ENCODE measurements at places on chromosomes 16 and 17. TPM values are rescaled to one million over a fixed set of nuclear protein-coding genes. Genes with fewer than 3 reads are reported as not detected.

- H3K36me3 ChIP-seq: no peaks in the 10 kb centered on the region
- peaks cover 4% of the 10 kb centered on the region for H3K27me3 ChIP-seq
- no peak overlapping the region for H3K4me3 ChIP-seq
These were observed 118.4 kb downstream of the COPRS start for GRCh38 chr17:31740611-31741082.

DNA sequence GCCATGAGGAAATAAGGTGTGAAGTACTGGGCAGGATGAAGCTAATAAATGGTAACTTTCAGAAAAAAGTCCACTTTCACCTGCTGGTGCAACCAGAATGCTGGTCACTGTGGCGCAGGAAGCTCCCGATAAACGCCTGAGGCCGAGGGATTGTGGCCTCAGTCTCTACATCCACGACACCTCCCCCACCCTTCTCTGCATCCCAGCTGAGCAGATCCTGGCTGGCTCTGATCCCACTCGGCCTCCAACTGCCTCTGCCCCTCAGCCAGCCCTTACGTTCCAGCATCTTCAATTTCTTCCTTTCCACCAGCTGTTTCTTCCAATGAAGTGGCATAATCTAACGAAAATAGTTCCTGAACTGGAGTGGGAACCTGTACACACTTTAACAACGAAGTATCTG, 49.5 kb downstream of the COX4I1 start:
- no peak overlapping the region for H3K27ac ChIP-seq
- no peak overlapping the region for H3K4me3 ChIP-seq
- H3K27me3 ChIP-seq: peaks cover 10% of the 10 kb centered on the region
- no peaks in the 10 kb centered on the region for H3K36me3 ChIP-seq
- DNase-seq: no peak

TBC1D16 gene
- 12.0 TPM for total RNA-seq

DNA sequence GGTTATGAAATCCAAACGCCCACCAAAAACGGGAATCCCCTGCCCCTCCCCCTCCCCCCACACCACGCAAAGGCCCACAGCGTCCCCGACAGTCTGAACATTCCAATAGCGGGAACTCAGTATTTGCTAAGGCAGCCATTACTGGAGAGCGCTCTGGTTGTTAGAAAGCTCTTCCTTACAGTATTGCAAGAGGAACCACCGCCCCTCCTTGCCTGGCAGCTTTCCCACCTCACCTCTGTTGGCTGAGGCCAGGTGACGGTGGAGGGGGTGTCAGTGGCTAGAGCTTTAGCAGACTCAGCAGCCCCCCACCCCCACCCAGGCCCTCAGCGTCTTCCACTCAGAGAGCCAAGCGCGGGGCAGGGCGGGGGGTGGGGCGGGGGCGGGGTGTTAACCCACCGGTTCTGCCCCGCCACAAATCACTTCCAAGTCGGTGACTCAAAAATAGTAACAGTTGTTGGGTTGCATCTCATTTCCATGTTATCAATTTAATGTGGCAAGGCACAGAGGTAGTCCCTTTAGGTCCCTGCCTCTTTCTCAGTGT, 2.2 kb upstream of the PLEKHH3 start:
- peak overlapping the region; percentile 85 for H3K27ac ChIP-seq
- H3K4me3 ChIP-seq: peak overlapping the region; percentile 71
- peaks cover 55% of the 10 kb centered on the region for H3K4me1 ChIP-seq
- peaks cover 51% of the 10 kb centered on the region for H3K27me3 ChIP-seq

GRCh38 chr16:424033-424622, 1.3 kb upstream of the RAB11FIP3 start:
- H3K4me3 ChIP-seq: peak overlapping the region; percentile 79
- H3K27me3 ChIP-seq: no peaks in the 10 kb centered on the region
- peaks cover 27% of the 10 kb centered on the region for H3K4me1 ChIP-seq
- DNase-seq: no peak
- peaks cover 6% of the 10 kb centered on the region for H3K36me3 ChIP-seq
- no peak overlapping the region for H3K27ac ChIP-seq

MYLK3 gene
- not detected for total RNA-seq

ZNF232 gene
- total RNA-seq: 16.5 TPM

- no peak overlapping the region for H3K4me3 ChIP-seq
- H3K4me1 ChIP-seq: no peaks in the 10 kb centered on the region
- peaks cover 2% of the 10 kb centered on the region for H3K27me3 ChIP-seq
- no peaks in the 10 kb centered on the region for H3K36me3 ChIP-seq
These were observed 36.9 kb downstream of the MMD start for GRCh38 chr17:55384643-55385232.

TEX19 gene
- total RNA-seq: not detected

DNA sequence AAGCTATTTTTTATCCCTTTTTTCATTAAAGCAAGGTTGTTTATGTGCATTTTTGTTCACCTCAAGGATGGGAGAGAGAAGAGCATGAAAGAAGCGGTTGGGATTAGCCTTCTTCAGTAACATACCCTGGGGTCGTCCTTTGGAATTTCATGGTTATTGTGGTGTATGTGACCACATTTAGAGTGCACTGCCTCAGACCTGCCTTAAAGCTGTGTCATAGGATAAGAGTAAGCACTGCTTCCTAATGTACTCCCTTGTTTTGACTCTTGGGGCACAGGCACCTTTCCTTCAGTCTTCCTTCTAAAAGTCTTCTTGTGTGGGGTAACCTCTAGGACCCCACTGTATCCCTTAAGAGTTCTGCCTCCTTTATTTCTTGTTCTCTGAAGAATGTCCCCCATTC, 28.9 kb downstream of the TNRC6A start:
- H3K4me3 ChIP-seq: no peak overlapping the region
- no peak for DNase-seq
- H3K36me3 ChIP-seq: peaks cover 16% of the 10 kb centered on the region
- H3K4me1 ChIP-seq: peaks cover 34% of the 10 kb centered on the region
- H3K27ac ChIP-seq: no peak overlapping the region

DNA sequence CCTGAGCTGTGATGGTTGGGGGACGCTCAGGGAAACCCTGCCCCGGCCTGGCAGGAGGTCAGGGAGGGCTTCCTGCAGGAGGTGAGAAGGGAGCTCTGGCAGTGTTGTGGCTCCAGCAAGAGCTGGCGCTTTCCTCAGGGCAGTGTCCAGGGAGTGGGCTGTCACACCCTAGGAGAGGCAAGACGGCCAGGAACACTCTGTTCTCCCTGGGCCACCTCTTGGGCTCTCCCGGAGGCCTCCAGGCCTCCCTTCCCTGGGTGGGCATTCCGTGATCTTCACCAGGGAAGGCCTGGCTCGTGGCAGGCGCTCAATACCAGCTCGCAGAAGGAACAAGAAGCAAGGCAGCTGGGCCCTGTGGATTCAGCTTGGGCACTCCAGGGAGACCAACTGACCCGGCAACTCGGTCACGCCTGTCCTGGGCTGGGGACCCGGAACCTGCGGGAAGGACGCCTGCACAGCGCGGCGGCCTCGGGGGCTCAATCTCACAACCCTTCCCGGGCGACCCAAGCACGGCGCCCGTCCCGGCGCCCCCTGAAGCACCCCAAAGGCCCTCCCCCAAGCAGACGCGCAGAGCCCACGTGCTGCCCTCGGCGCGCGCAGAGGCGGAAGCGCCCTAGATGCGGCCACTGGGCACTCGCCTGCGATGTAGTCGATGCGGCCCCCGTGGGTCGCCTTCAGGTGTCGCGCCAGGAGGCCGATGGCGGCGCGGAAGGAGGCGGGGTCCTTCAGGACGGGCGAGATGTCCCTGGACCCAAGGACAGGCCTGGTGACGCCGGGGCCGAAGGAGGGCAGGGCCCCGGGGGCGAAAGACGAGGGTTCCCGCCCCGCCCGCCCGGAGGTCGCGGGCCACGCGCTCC, 588 bp downstream of the APRT start:
- peak overlapping the region; percentile 91 for H3K4me3 ChIP-seq
- H3K27ac ChIP-seq: peak overlapping the region; percentile 95
- DNase-seq: peak; percentile 77
- H3K36me3 ChIP-seq: peaks cover 43% of the 10 kb centered on the region
- H3K4me1 ChIP-seq: peaks cover 14% of the 10 kb centered on the region

GRCh38 chr16:86384980-86385379, 125.3 kb upstream of the FOXF1 start:
- peaks cover 10% of the 10 kb centered on the region for H3K27me3 ChIP-seq
- H3K36me3 ChIP-seq: no peaks in the 10 kb centered on the region
- H3K27ac ChIP-seq: no peak overlapping the region
- no peak overlapping the region for H3K4me3 ChIP-seq

GRCh38 chr17:39653662-39654331, 11.4 kb upstream of the TCAP start:
- H3K27ac ChIP-seq: no peak overlapping the region
- H3K4me3 ChIP-seq: no peak overlapping the region
- H3K4me1 ChIP-seq: peaks cover 48% of the 10 kb centered on the region
- no peaks in the 10 kb centered on the region for H3K27me3 ChIP-seq
- peaks cover 7% of the 10 kb centered on the region for H3K36me3 ChIP-seq

- H3K4me3 ChIP-seq: no peak overlapping the region
- no peaks in the 10 kb centered on the region for H3K27me3 ChIP-seq
- no peaks in the 10 kb centered on the region for H3K36me3 ChIP-seq
- H3K4me1 ChIP-seq: no peaks in the 10 kb centered on the region
These were observed 464.7 kb upstream of the TOM1L1 start for GRCh38 chr17:54435966-54436365.

- no peak overlapping the region for H3K4me3 ChIP-seq
- no peaks in the 10 kb centered on the region for H3K36me3 ChIP-seq
- DNase-seq: no peak
- peaks cover 6% of the 10 kb centered on the region for H3K27me3 ChIP-seq
- no peaks in the 10 kb centered on the region for H3K4me1 ChIP-seq
These were observed 59.4 kb downstream of the TBX4 start for GRCh38 chr17:61511480-61512182.

KCNJ16 gene
- total RNA-seq: not detected

SEZ6 gene
- not detected for total RNA-seq

- no peak for DNase-seq
- peaks cover 13% of the 10 kb centered on the region for H3K36me3 ChIP-seq
- no peaks in the 10 kb centered on the region for H3K27me3 ChIP-seq
These were observed 89.3 kb upstream of the PLEKHM1 start for GRCh38 chr17:45579529-45580495.

TBC1D26 gene
- 0.68 TPM for total RNA-seq

HIC1 gene
- total RNA-seq: 35.1 TPM

SCNN1G gene
- total RNA-seq: not detected

ARL4D gene
- total RNA-seq: 3.4 TPM

DNA sequence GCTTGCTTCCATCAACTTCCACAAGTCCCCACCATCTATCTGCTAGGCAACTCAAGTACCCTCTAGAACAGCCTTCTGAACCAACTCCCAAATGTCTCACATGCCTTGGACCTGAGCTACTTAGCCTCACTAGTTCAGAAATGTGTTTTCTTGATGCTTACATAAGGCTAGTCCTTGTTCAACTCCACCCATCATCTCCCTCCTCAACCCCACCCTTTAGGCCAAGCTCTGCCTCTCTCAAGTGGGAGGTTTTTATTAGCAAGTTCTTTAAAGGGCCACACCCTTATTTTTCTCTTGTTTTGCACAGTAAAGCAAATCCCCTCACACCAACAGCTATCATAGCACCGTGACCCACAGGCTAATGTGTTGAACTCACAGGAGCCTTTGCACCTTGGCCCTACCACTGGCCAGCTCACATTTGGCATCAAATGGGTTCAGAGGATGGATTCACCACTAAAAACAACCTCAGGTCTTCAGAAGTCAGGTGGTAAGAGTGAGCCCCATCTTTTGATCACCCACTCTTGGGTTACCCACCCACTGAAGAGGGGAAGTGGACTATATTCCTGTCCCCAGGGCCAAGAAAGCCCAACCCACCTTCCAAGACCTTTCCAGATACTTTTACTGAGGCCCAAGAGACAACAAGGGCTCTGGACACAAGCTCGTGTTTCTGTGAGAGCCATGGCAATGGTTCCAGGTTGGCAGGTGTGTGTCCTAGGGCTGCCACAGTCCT, 12.2 kb downstream of the PIK3R5 start:
- DNase-seq: no peak
- no peak overlapping the region for H3K4me3 ChIP-seq
- H3K4me1 ChIP-seq: peaks cover 95% of the 10 kb centered on the region
- H3K27ac ChIP-seq: peak overlapping the region; percentile 62

MYH1 gene
- not detected for total RNA-seq

PLA2G10 gene
- not detected for total RNA-seq

MGRN1 gene
- 67.6 TPM for total RNA-seq

KRT13 gene
- not detected for total RNA-seq

DNA sequence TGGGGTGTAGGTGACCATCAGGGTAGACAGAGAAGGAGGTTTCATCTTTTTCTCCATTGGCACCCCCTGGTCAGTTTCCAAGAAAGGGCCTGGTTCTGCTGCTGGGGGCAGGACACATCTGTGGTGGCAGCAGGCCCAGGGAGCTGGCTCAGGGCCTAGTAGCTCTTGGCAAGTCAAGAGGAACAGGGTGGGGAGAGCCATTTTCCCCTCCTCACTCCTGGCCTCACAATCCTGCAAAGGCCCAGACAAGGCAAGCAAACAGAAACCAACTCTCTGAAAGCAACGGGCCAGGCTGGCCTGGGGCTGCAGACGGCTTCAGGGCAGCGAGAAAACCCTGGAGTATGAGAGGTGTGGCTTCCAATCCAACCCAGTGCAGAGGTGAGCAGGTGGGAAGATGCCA, 192.9 kb upstream of the DYNLRB2 start:
- no peak overlapping the region for H3K27ac ChIP-seq
- H3K4me3 ChIP-seq: no peak overlapping the region
- peaks cover 4% of the 10 kb centered on the region for H3K27me3 ChIP-seq
- no peak for DNase-seq
- no peaks in the 10 kb centered on the region for H3K36me3 ChIP-seq

GRCh38 chr16:56211435-56211981, 20.2 kb downstream of the GNAO1 start:
- no peaks in the 10 kb centered on the region for H3K4me1 ChIP-seq
- H3K4me3 ChIP-seq: no peak overlapping the region
- peaks cover 14% of the 10 kb centered on the region for H3K27me3 ChIP-seq
- DNase-seq: no peak

SPATA2L gene
- total RNA-seq: 2.6 TPM

- H3K36me3 ChIP-seq: no peaks in the 10 kb centered on the region
- DNase-seq: no peak
- no peaks in the 10 kb centered on the region for H3K4me1 ChIP-seq
- peaks cover 5% of the 10 kb centered on the region for H3K27me3 ChIP-seq
- H3K27ac ChIP-seq: no peak overlapping the region
These were observed 66.2 kb upstream of the CREBBP start for GRCh38 chr16:3946604-3947180.

- H3K4me1 ChIP-seq: no peaks in the 10 kb centered on the region
- no peak overlapping the region for H3K27ac ChIP-seq
- peaks cover 9% of the 10 kb centered on the region for H3K27me3 ChIP-seq
- no peak for DNase-seq
These were observed 265.2 kb downstream of the CBLN1 start for GRCh38 chr16:49016461-49016860.

DNA sequence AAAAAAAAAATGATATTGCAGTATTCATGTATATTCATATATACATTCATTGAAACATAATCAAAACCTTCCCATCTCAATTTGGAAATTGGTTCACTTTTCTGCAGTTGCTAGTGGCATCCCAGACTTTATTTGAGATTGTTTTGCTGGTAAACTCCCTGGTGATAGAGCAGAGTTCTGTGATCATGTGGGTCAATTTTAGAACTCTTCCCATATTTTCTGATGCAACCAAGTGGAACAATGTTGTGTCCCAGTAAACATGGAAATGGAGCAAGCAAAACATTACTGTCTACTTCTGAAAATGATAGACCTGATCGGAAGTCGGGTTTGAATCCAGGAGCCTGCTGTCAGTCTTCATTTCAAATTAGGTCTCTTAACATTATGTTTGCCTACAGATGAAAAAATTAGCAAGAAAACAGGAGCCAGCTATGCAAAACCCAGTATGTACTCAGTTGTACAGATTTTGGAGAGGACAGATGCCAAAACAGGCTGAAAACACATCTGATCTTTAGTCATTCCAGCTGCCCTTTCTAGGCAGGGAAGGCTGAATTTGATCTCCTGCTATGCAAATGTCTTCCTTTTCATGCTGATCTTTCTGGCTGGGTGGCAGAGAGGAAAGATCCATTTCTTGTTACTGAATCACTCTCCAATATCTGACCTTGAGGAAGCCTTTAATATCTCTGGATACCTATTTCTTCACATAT, 786.6 kb upstream of the SOX9 start:
- H3K4me3 ChIP-seq: no peak overlapping the region
- H3K27ac ChIP-seq: no peak overlapping the region

Measured in activated CD8-positive, alpha-beta T cell treated with anti-CD3 and anti-CD28 coated beads for 36 hours (primary cell).